Stimulated activated CD8-positive, alpha-beta memory T cell treated with anti-CD3 and anti-CD28 coated beads, Interleukin-7, amount 100 ng/mL, for 24 hours (primary cell): ENCODE measurements at places on chromosomes 7 and 10.
A peak's percentile ranks its signal among the peaks of the same experiment; 100 is the strongest.

GRCh38 chr7:80127412-80128160, 7.0 kb upstream of the GNAI1 start:
- no peak for DNase-seq

- DNase-seq, result no peak
These were observed 44.7 kb downstream of the COL13A1 start for GRCh38 chr10:69846293-69846921.

DNA sequence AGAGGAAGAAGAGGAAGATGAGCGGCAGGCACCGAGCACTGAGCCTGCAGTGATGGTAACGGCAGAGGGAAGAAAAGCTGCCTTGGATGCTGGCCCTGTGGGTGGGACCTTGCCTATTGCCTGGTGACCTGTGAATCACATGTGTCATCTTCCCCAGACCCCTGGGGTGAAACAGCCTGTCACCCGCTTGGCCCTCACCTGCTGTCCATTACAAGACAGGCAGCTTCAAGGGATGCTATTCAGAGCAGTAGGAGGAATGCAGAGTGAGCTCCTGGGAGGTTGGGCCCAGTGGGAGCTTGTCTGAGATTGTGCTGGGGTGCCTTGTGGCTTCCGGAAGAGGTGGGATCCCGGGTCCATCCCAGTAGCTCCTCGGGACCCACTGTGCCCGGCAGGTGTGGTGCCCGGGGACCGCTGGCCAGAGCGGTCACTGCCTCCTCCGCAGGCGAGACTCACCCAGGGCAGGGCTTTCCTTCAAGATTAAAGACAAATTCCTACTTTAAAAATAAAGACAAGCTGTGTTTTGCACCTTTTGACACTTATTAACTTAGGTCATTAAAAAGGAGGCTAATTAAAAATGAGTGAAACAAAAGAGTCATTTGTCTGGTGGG, 440.2 kb upstream of the MKI67 start:
- no peak for DNase-seq

GRCh38 chr10:11936389-11937152, 106.0 kb downstream of the UPF2 start:
- DNase-seq, result no peak

DNA sequence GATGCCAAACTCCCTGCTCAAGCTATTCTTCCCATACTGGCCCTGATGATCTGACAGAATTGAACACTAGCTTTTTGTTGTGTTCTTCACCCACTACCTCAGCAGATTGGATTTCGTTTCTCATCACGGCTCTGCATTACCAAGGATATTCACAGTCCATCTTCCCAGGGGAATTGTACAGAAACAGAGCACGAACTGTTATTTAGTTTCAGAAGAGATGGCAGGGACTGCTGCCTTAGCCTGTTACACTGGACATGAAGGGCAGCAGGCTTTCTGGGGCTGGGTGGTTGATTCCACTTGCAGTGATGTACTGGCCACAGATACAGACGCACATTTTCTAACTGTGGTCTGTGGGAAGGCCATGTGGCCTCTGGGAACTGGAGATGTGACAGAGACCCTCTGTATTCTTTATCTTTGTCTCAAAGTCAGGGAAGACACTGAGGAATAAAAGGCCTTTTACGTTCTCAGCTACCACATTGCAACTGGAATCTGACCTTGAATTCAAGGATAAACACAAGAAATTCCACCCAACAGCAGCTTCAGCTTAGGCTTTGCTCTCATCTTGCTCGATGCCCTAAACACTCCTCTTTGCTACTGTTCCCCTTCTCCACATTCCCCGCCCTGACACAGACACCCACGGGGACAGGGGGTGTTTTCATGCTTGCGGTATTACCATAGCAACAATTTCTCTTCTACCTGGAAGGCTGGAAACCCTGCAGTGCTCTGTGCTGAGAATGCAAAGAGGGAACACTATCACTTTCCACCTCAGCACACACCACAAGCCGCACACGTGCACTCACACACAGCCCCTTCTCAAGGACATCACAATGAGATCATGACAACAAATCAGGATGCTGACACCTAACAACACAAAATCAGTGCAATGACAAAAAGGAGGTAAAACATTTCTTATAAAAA, 81.7 kb downstream of the RNF216 start:
- DNase-seq, result peak; percentile 30

- DNase-seq, result no peak
These were observed 18.6 kb upstream of the ZNF32 start for GRCh38 chr10:43667317-43667731.

- DNase-seq, result no peak
These were observed 34.6 kb upstream of the UNC5B start for GRCh38 chr10:71177651-71178199.

GRCh38 chr10:14569274-14570060, 205.2 kb downstream of the FAM107B start:
- DNase-seq, result no peak

DNA sequence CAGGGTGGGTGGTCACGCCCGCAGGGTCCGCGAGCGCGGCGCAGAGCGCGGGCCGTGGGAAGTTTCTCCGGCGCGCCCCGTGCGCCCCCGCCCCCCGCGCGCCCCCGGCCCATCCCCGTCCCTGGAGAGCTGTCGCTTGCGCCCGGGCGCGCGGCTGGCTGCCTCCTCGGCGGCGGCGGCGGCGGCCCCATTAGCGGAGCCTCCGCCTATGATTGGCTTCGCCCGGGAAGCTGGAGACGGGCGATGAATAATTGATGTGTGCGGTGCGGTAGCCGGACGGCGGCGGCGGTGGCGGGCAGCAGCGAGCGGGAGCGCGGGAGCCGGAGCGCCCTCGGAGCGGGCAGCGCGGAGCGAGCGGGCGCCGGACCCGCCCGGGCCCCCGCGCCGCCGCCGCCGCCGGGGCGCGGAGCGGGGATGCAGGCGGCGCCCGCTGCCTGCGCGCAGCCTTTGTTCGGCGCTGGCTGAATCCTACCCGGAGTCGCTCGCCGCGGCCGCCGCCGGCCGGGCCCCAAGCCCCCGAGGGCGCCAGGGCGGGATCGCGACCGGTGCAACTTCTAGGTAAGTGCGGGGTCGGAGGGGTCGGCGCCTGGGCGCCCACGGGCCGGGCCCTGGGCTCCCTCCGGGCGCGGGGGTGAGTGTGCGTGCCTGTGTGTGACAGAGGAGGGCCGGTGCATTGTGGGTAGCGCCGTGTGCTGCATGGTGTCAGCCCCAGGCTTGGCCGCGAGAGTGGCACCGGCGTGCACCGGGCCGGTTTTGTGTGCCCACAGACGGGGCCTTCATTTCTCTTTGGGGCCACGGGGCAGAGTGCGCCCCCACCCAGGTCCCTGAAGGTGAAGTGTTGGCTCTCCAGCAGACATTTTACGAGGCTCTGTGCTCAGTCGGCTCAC, 103.8 kb upstream of the PPIF start:
- peak; percentile 39 for DNase-seq

- DNase-seq, result no peak
These were observed 34.6 kb downstream of the RHEB start for GRCh38 chr7:151484971-151485707.

DNA sequence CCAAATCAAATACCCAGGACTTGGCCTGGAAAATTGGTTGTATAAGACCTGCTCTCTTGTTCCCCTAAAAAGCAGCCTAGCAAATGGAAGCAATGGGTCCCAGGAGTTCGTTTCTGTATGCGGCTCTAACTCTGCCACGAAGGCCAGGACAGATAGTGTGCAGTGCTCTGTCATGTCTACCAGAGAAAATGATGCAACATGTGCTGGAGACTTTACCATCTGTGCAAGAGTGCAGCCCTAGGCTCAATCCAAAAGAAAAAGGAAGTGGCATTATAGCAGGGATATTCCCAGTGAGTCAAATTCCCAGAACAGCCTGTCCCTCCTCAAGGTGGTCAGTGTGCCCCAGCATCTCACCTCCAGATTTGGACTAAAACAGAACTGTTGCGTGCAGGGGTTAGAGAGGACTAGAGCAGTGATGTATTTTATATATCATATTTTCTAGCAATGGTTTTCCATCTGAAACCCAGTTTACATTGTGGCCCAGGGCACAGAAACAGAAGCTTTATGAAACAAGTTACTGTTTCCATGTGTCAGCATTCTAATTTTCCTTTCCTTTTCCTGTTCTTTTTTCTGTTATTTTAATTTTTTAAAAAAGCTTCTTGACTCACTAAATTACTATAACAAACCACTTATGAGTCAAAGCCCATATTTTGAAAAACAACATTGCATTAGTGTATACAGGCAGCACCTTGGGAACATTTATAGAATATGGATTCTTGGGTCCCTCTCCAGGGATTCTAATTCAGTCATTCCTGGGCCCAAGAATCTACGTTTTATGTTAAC, 311.2 kb downstream of the RNLS start:
- DNase-seq, result no peak

- DNase-seq, result no peak
These were observed 127.7 kb downstream of the CDK14 start for GRCh38 chr7:90723866-90724265.

- DNase-seq, result no peak
These were observed 447 bp downstream of the RSU1 start for GRCh38 chr10:16816830-16817124.

GRCh38 chr10:104579136-104579535, 62.0 kb upstream of the SORCS3 start:
- no peak for DNase-seq

DNA sequence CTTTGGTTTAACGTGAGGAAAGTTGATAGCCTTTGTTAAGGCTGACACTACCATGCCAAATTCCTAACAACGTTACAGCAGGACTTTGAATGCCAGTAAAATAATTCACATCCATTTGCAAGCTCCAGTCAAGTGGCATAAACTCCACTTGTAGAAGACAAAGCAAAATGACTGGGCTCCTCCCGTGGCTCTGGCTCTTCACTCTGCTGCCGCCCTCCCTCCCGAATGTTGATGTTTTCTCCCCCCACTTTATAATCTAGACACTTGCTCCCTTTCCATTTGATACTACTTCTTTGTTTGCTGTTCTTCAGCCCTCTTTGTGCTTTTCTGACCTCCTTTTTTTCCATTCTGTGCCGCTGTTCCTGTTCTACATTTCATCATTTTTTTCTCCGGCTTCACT, 22.8 kb upstream of the ITGB8 start:
- DNase-seq, result no peak

DNA sequence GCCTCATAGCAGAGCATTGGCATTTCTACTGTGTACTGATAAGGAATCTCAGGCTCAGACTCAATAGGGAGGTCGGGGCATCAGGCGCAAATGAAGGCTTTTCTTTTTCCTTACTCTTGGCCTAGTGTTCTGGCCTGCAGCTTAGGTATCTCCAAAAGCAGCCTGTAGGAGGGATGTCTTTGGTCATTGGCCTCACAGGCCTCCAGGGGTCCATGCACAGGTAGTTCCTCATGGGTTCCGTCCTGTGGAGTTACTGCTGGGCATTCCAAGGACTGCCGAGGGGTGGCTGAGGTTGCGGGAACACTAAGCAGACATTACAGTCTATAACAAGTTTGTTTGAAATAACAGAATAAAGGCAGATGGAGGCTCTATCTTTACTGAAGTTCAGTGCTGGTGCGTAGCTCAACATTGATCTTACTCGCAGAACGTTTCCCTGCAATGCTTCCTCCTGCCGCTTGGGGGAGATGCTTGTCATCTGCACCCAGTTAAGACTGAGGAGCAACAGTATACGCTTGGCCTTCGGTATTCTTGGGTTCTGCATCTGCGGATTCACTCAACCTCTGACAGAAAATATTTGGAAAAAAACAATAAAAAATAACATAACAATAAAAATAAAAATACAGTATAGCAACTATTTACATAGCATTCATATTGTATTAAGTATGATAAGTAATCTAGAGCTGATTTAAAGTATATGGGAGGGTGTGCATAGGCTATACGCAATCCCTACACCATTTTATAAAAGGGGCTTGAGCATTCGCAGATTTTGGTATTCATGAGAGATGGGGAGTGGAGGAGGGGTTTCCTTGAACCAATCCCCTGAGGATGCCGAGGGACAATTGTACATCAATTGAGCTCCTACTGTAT, 58.9 kb downstream of the SH2D4B start:
- DNase-seq, result no peak

GRCh38 chr7:44246396-44247113, 45.8 kb downstream of the YKT6 start:
- DNase-seq, result no peak

DNA sequence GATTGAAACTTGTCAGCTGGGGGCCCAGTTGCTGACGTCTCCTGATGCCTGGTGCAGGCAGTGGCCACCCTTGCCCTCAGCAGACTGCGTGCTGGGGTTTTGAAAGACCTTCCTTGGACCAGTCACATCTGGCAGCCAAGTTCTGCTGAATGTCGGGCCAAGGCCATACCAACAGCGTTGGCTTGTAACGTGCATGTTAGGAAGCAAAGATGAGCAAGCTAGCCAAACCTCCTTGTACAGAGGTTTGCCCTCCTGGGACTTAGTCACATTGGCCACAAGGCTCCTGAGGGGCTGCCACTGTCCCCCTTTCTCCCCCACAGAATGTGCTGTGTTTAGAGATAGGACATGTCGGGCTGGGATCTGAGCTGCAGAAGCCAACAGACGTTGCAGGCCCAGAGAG, 49.0 kb downstream of the ADCY1 start:
- no peak for DNase-seq

GRCh38 chr10:86635402-86635801, 18.9 kb upstream of the OPN4 start:
- no peak for DNase-seq

DNA sequence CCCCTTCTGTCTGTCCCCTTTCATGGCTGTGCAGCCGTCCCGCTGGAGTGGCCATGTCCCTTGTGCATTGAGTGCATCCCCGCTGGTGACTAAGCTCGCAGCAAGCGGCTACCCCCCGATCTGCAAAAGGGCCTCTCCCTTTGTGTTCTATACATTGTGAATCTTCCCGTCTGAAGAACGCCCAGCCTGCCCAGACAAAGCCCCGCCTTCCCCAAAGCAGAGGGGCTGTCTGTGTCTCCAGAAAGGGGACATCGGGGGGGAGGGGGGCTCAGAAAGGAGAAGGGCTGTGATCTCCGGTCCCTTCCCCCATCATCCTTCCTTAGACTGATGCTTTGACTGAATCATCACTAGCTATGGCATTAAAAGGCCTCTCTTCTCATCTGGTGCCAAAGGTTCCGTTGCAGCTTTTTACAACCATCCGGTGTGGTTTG, 11.9 kb downstream of the NPTX2 start:
- DNase-seq, result no peak

- DNase-seq, result no peak
These were observed 528.1 kb downstream of the KCNMA1 start for GRCh38 chr10:77109351-77109994.

GRCh38 chr7:18768256-18768655, 272.7 kb downstream of the HDAC9 start:
- no peak for DNase-seq

- no peak for DNase-seq
These were observed 1049.8 kb upstream of the C7orf33 start for GRCh38 chr7:147540743-147541142.

DNA sequence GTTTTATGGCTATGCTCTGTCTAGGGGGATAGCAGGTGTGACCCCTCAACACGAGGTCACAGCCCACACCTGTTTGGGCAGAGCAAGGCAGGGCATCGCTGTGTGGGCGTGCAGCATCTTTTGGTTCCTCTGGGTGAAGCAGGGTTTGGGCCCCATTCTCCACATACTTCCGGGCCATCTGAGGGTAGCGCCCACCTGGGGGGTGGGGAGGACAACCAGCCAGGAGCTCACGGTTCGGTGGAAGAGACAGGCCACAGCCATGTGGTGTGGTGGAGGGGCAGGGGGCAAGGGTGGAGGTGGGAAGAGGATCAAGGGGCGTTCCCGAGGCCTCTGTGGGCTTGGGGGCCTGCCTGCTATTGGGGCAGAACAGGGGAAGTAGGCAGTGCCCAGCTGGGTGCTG, 2.4 kb downstream of the SH2B2 start:
- no peak for DNase-seq
